ENCODE measurements at places on chromosomes 5 and 9. TPM values are rescaled to one million over a fixed set of nuclear protein-coding genes. Genes with fewer than 3 reads are reported as not detected.

- no peak overlapping the region for H3K4me3 ChIP-seq
- DNase-seq, result no peak
- H3K27ac ChIP-seq, result no peak overlapping the region
- H3K36me3 ChIP-seq, result no peaks in the 10 kb centered on the region
- H3K27me3 ChIP-seq, result no peaks in the 10 kb centered on the region
Measured at GRCh38 chr5:17425385-17426070, 72.5 kb upstream of the TAF11L2 start.

DNA sequence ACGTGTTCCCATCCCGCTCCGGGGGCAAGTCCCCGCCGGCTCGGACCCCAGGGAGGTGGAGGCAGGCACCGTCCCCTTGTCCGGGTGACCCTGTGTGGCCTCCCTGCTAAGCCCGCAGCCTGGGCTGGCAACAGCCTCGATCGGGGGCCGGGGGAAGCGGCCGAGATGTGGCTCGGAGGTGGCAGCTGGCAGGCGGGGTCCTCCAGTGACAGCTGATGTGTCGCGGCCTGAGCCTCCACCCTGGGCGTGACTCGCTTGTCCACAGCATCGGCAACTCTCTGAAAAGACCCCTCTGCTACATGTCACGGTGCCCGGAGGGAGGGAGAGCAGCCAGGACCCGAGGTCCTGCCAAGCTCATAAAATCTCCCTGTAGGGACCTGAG, 124.8 kb upstream of the IRX4 start:
- H3K4me1 ChIP-seq, result no peaks in the 10 kb centered on the region
- DNase-seq, result no peak
- no peaks in the 10 kb centered on the region for H3K36me3 ChIP-seq
- H3K27me3 ChIP-seq, result no peaks in the 10 kb centered on the region
- no peak overlapping the region for H3K27ac ChIP-seq
- H3K4me3 ChIP-seq, result no peak overlapping the region

GRCh38 chr9:126169736-126170135, 156.9 kb upstream of the MVB12B start:
- H3K4me3 ChIP-seq, result no peak overlapping the region
- H3K27ac ChIP-seq, result no peak overlapping the region
- H3K4me1 ChIP-seq, result no peaks in the 10 kb centered on the region
- no peaks in the 10 kb centered on the region for H3K36me3 ChIP-seq

- H3K4me1 ChIP-seq, result peaks cover 3% of the 10 kb centered on the region
- DNase-seq, result no peak
- H3K27ac ChIP-seq, result no peak overlapping the region
- no peaks in the 10 kb centered on the region for H3K27me3 ChIP-seq
- no peaks in the 10 kb centered on the region for H3K36me3 ChIP-seq
Measured at GRCh38 chr5:118905196-118905595, 83.2 kb downstream of the DTWD2 start.

DNA sequence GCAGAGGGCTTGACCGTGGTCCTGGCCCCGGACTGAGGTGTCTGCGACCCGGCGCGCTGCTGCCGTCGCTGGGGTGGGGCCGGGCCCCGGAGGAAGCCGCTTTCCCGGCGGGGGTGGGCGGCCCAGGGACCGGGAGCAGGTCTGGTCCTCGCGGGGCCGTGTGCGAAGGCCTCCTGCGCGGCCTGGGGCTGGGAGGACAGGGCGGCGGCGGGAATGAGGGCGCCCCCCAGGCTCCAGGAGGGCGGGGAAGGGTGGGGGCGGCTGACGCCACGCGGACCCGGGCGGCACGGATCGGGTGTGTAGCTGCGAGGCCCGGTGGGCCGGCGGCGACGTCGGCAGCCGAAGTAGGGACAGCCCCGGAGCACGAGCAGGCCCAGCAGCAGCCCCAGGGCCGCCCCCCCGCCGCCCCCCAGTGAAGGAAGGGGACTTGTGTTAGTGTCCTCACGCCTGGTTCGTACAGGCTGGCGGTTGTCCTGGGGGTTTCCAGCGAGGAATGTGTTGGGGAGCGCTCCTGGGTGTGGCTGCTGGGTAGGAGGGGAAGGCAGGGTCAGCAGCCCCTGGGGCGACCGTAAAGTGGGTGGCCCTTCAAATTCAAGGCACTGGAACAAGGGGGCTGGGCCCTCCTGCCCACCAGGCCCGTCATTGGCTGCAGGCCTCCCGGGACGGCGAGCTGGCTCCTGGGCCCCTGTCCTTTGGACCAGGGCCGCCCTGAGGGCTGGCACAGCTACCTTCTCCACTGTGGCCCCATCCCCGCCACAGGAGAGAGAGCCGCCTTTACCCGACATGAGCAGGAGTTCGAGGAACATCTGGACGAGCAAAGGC, 597 bp upstream of the TMEM250 start:
- H3K36me3 ChIP-seq, result no peaks in the 10 kb centered on the region
- H3K4me3 ChIP-seq, result peak overlapping the region; percentile 54
- peak overlapping the region; percentile 20 for H3K27ac ChIP-seq
- no peak for DNase-seq

DNA sequence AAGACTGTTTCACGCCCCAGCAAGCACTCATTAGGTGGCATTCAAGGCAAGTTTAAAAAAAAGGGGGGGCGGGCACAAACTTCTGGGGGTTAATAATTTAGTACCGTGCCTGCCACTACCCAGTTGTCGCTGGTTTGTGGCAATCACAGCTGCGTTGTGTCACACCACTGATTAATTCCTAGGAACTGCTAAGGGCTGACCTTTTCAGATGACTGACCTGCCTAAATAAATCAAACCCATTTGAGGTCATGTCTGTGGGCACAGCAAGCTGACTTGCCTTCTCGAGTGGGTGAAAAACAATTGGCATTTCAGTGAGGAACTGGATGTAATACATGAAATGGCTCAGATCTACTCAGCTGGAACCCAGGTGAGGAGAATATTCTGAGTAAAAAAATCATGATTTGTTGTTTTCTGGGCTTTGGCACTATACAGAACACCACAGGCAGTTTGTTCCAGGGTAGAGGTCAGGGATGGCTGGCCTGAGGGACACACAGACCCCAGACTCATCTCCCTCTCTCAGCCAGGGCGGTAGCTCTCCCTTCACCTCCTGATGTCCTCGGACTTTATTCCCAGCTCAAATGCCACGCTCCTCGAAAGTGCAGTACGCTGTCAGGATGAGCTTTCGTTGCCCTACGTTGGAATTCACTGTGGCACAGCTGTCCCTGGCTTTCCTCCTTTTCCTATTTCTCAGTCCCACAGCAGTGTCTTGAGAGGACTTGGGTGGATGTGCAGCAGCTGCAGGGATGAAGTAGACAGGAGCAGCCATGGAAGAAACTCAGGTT, 15.5 kb upstream of the MGAT1 start:
- DNase-seq, result no peak
- no peak overlapping the region for H3K27ac ChIP-seq
- H3K4me3 ChIP-seq, result no peak overlapping the region
- no peaks in the 10 kb centered on the region for H3K4me1 ChIP-seq

DNA sequence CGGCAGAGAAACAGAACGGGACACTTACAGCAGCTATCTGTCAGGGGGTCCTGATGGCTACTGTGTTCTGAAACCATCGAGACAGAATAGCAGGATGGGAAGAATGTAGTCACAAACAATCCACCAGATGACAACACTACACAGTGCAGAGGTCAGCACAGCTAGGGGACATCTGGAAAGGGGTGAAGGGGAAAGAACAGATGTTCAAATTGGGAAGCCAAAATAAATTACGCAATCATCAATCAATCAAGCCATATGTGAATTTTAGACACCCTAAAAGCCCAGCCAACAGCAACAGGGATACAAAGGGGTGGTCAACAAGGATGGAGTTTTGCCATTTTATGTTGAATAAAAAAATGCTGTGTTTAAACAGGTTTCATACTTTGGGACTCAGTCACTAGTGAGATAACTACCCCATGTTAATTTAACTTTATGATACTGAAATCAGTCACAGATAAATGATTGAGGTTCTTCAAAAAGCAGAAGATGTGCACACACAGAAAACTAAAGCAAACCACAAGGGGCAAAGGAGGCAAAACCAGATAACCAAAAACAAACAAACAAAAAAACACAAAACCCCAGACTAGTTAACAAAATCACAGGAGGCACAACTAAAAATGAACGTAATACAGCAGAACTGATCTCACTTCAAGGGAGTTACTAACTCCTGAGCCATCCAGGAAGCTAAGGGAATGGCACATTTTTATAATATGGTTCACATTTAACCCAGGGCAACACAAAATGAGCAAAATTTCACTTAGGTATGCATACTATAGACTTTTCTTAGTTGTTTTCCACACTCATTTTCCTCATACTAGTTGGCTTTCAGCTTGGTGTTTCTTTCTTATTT, 65.9 kb downstream of the HABP4 start:
- peaks cover 1% of the 10 kb centered on the region for H3K36me3 ChIP-seq
- peak overlapping the region; percentile 91 for H3K27ac ChIP-seq
- H3K4me1 ChIP-seq, result no peaks in the 10 kb centered on the region

- no peak overlapping the region for H3K4me3 ChIP-seq
- H3K27ac ChIP-seq, result no peak overlapping the region
- H3K36me3 ChIP-seq, result no peaks in the 10 kb centered on the region
- DNase-seq, result no peak
- H3K27me3 ChIP-seq, result no peaks in the 10 kb centered on the region
Measured at GRCh38 chr9:127417131-127418036, 6.8 kb upstream of the ZNF79 start.

- no peaks in the 10 kb centered on the region for H3K36me3 ChIP-seq
- H3K4me1 ChIP-seq, result peaks cover 6% of the 10 kb centered on the region
- DNase-seq, result peak; percentile 91
- H3K27ac ChIP-seq, result peak within 1 kb of the TSS; percentile 89
- H3K27me3 ChIP-seq, result no peaks in the 10 kb centered on the region
Measured at GRCh38 chr5:150640311-150641005, at the start of gene SYNPO. TSS of gene SYNPO (plus strand) at chr5:150640660. CDS start at chr5:150648276, 7,616 bp downstream.

CDH12 gene
- total RNA-seq, result not detected

CDK5RAP2 gene
- 77.7 TPM for total RNA-seq

LCN9 gene
- total RNA-seq, result not detected

IFNA7 gene
- total RNA-seq, result not detected

LMX1B gene
- total RNA-seq, result 1.6 TPM

PHF24 gene
- total RNA-seq, result 0.88 TPM
